ENCODE measurements at places on chromosomes 1 and 21. TPM values are rescaled to one million over a fixed set of nuclear protein-coding genes. Genes with fewer than 3 reads are reported as not detected.

PDE9A gene
- 12.5 TPM for polyA plus RNA-seq

POFUT2 gene
- polyA plus RNA-seq: 46.8 TPM

CYP4X1 gene
- 0.69 TPM for polyA plus RNA-seq

LRRC38 gene
- not detected for polyA plus RNA-seq

LORICRIN gene
- polyA plus RNA-seq: not detected

ATAD3C gene
- polyA plus RNA-seq: 0.53 TPM

RBP7 gene
- 2.3 TPM for polyA plus RNA-seq

LEFTY1 gene
- 0.25 TPM for polyA plus RNA-seq

PEX14 gene
- 25.0 TPM for polyA plus RNA-seq

INSRR gene
- 0.30 TPM for polyA plus RNA-seq

KPRP gene
- polyA plus RNA-seq: not detected

RAD54L gene
- 5.9 TPM for polyA plus RNA-seq

TADA1 gene
- polyA plus RNA-seq: 32.3 TPM

TNNI3K gene
- 13.4 TPM for polyA plus RNA-seq

UTS2 gene
- not detected for polyA plus RNA-seq

CFAP107 gene
- not detected for polyA plus RNA-seq

PBX1 gene
- polyA plus RNA-seq: 54.5 TPM

PTGS2 gene
- polyA plus RNA-seq: not detected

APP gene
- polyA plus RNA-seq: 31.8 TPM

FH gene
- polyA plus RNA-seq: 163 TPM

GCSAML gene
- polyA plus RNA-seq: not detected

MROH7 gene
- 7.0 TPM for polyA plus RNA-seq

NECTIN4 gene
- not detected for polyA plus RNA-seq
